ENCODE measurements at places on chromosomes 5 and 9.

GRCh38 chr9:79268806-79269205, 303.0 kb upstream of the TLE4 start:
- DNase-seq = no peak

DNA sequence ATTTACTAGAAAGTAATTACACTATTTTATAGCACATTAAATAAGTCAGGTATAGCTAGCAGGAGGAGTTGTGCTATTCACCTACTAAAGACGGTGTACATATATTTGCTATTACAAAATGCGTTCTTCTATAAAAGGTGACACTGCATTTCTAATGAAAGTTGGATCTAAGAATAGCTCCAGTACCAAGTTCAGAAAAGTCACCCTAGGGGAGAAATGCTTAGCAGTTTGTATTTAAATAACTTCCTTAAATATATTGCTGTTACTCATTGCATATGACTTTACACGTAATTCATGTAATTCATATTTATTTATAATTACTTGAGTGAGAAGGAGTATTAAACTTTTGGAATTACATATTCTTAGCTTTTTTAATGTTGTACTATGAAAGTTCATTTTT, 7.0 kb upstream of the SUB1 start:
- DNase-seq = no peak

GRCh38 chr5:83173826-83174225, 96.5 kb downstream of the XRCC4 start:
- DNase-seq = no peak

DNA sequence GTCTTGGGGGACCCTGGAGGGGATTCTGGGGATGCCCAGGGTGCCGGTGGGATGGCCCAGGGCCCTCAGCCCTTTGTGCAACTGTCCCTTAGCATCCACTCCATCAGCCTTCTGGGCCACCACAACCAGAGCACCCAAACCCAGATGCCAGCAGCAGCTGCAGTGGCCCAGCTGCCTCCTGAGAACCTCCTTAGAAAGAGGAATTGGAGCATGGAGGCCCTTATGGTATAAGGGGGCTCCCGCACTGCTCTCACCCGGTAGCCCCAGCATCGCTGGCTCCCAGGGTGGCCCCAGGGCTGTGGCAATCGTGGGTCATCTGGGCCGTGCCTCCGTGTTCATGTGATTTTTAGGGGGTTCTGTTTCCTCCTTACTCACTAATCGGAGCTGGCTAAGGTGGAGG, 463.3 kb downstream of the ICE1 start:
- no peak for DNase-seq

DNA sequence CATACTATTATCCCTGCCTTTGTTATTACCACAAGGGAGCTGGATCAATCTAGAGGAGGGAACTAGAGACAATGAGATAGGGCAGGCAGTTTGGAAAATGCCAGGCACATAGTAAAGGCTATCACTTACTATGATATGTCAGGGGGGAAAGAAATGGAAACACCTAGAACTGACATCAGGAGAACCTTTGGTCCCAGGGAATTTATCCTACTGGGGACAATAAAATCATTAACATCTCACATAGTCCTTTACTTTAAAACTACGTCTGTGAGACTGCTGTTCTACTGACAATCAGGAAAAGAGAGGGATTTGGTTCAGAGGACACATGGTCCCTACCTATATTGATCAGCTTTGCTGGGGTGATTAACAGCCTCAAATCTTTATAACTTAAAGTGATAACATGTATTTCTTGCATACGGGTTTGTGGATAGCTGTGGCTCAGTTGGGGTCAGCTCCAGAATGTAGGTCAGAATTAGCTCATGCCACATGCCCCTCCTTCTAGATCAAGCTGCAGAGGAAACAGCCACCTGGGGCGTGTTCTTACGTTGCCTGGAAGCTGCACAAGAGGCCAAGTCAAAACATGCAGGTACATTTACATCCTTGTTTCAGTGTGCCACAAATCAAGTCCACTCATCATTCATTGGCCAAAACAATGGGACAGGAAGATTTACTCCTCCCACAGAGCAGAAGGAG, 43.9 kb upstream of the ALDOB start:
- DNase-seq = no peak

- DNase-seq = peak; percentile 29
Measured at GRCh38 chr5:123671042-123671441, 159.1 kb downstream of the CSNK1G3 start.

DNA sequence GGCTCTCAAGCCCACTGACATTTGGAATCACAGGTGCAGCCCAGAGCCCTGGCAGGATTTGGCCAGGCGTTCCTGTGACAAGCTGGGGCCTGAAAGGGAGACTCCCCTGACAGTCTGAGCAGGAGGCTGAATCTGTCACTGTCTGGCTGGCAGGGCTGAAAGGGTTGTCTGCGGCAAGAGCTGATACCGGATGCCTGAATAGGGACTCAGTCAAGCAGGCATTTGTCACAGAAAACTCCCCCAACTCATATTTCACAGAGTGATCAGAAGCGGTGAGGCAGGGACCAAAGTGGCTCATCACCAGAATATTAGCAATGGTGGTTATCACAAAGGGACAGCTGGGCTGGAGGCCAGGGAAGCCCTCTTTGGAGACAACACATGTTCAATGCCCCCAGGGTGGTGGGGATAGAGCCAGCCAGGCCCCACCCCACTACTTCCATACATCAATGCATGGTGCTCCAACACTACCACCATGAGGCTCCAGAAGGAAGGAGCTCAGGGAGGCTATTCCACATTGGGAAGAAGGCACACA, 295.5 kb downstream of the DTWD2 start:
- DNase-seq = no peak

GRCh38 chr5:102654559-102655349, 100.4 kb upstream of the PAM start:
- DNase-seq = no peak

GRCh38 chr5:24791326-24791725, 146.5 kb upstream of the CDH10 start:
- no peak for DNase-seq

GRCh38 chr5:135440916-135441315, 6.2 kb downstream of the DCANP1 start:
- DNase-seq = no peak

DNA sequence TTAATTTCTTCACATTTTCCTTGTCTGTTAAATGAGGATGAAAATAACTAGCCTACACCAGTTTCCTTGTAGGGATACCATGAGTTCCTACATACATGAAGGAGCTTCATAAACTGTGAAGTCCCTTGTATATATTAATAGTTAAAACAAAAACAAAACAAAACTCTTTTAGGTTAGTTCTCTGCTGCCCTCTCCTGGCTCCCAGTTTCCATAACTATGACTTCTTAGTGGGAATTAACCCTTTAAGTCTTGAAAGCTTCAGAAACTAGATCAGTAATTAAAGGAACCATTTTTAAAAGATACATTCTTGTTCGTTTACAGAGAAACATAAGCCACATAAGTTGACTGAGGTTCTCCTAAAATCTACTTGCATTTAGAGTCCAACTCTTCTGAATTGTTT, 500.0 kb upstream of the C9orf72 start:
- DNase-seq = no peak

DNA sequence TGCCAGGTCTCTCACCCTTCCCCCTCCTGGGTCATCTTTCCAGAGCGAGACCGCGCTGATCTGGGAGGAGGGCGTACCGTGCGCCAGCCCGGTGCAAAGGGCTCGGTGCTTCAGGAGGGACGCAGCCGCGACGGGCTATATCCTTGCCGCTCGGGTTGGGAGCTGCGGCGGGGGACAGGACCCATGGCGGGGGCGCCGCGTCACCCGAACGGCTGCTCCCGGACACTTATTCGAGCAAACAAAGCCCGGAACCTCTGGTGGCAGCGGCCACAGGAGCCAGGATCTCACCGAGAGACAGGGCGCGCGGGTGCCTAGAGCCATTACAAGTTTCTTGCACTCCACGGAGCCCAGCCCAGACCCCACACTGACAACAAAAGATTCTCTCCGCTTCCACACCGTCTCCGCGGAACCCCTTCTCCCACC, 1.3 kb downstream of the SEMA6A start:
- no peak for DNase-seq

GRCh38 chr5:83470526-83471404, 779 bp upstream of the VCAN start:
- DNase-seq = no peak

- DNase-seq = no peak
Measured at GRCh38 chr5:94618029-94618492, 343 bp downstream of the KIAA0825 start.

DNA sequence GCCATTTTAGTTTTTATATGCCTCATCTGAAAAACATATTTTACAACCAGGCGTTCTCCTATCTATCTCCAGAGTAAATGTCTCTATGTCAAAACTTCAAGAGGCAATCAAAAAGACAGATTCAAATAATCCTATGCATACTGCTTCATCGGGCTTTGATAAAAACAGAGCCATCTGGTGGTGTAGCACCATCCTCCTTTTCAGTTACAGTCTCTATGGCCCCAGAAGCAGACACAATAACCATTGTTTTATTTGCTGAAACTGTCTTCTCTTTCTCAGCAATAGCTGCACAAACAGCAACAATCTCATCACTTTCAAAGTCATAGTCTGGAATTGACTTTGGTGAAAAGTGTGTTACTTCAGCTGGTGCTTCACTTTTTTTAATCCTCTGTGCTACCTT, 36.3 kb downstream of the PTGER4 start:
- DNase-seq = no peak

GRCh38 chr5:62465985-62466925, 53.7 kb downstream of the IPO11 start:
- DNase-seq = no peak

GRCh38 chr9:70261131-70261870, 2.5 kb downstream of the SMC5 start:
- DNase-seq = no peak

DNA sequence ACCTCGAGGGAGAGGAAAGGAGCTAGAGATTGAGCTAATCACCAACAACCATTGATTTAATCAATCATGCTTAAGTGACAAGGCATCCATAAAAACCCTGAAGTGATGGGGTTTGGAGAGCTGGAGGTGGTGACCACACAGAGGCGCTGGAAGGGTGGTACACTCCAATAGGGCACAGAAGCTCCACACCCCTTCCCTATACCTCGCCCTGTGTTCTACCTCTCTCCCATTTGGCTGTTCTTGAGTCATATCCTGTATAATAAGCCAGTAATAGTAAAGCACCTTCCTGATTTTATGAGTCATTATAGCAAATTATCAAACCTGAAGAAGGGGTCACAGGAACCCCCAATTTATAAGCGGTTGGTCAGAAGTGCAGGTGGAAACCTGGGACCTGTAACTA, 18.3 kb downstream of the ACTL7B start:
- no peak for DNase-seq

- no peak for DNase-seq
Measured at GRCh38 chr5:150630461-150631325, 9.8 kb upstream of the SYNPO start.

- no peak for DNase-seq
Measured at GRCh38 chr9:16191191-16191590, 638.3 kb downstream of the CCDC171 start.

DNA sequence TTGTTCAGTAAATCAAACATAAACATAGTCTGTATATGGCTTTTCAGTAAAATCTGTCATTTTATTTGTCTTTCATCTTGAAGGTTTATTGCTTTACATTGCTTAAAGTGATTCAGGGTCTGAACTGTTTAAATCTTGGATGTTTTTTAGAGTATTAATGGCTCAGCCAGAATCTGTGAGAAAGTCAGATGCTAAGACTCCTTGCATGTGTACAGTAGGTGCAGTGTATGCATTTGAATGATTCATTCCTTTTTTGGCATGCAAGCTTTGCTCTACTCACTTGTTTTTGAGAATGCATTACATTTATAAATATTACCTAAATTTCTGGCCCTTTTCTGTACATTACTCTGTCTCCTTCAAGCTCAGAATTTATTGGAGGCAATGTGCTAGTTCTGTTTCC, 271.0 kb upstream of the RIOK2 start:
- DNase-seq = no peak

DNA sequence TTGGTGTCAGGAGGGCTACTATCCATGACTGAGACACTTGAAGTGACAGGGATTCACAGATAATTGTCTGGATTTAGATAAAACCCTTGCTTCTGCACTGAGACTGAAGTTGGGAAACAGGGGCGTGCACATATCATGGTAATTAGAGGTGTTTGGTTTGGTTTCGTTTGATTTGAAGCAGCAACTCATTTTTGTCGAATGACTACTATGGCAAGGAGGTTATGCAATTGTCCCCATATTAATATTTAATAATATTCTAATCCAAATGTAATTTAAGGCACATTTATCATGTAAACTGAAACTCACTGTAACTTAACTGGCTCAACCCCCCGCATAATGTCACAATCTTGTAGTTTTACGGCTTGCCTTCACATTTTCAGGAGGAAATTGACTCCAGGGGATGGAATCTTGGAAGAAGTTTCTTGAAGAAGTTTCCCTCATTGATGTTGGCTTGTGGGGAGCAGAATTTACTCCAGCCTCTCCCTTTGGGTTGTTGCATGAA, 12.5 kb downstream of the ZNF366 start:
- DNase-seq = no peak

- peak; percentile 9 for DNase-seq
Measured at GRCh38 chr5:151298063-151298855, 5.3 kb downstream of the SLC36A3 start.

- no peak for DNase-seq
Measured at GRCh38 chr9:36988848-36989247, 45.2 kb downstream of the PAX5 start.

GRCh38 chr5:146025681-146026080, 79.7 kb downstream of the PLAC8L1 start:
- no peak for DNase-seq

DNA sequence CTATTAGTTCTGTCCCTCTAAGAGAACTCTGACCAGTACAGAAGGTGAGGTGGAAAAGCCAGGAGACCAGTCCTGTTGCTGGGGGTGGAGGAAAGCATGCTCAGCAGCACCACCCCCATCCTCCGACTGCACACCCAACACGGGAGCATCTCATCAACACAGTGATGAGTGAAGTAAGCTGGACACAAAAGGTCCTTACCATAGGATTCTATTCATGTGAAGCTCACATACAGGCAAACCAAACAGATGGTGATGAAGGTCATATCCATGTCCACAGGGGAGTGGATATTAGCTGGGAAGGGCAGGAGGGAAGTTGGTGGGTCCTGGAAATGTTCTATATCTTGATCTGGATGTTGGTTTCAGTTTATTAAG, 14.8 kb upstream of the MARCHF6 start:
- no peak for DNase-seq

- no peak for DNase-seq
Measured at GRCh38 chr5:167764641-167765289, 526.7 kb upstream of the WWC1 start.

GRCh38 chr9:129495620-129496472, 125.1 kb downstream of the C9orf50 start:
- peak; percentile 77 for DNase-seq

- DNase-seq = no peak
Measured at GRCh38 chr5:83376461-83376860, 95.1 kb upstream of the VCAN start.

- no peak for DNase-seq
Measured at GRCh38 chr5:127840198-127840524, 137.0 kb downstream of the CCDC192 start.
